ENCODE measurements at places on chromosomes 2 and 18.
A peak's percentile ranks its signal among the peaks of the same experiment; 100 is the strongest.

DNA sequence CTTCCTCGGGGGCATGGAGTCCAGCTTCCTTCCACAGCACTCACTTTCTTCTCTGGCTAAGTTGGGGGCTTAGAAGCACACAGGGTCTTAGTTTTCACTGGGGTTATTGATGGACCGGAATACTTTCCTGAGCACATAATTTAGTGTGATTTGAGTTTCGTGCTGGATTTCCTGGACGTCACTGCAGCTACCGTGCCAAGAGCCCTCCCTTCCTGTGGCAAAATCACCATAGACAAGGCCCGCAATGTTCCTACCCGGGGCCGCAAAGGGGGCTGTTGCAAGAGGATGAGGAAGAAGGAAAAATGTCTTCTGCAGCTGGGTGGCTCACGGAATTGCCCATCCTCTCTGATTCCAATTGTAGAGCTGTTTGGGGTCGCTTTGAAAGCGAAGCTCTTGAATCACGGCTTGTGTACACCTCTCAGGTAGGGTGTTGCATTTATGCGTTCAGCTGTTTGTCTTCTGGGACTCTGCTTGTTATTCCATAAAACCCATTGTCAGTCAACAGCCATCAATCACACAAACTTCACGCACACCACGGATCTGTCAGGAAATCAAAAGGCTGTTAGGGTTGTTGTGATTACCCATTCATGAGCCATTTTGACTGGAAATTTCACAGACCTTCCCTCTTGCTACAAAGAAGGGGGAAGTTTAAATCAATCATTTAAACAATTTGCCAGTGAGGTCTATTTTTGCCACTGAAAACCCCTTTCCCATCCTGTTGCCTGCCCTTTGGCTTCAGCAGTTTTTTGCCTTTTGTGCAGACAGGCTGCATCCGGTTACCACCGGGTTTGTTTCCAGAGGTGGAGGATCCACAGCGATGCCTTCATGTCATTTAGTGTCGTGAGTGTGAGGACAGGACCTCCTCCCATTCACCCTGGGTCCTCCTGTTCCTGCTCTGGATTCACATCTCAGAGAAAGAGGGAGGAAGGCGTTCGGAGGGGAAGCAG is 36.0 kb downstream of the SMIM21 start:
- DNase-seq: no peak

GRCh38 chr2:140249821-140250220 is 1469.6 kb upstream of the NXPH2 start:
- no peak for DNase-seq

DNA sequence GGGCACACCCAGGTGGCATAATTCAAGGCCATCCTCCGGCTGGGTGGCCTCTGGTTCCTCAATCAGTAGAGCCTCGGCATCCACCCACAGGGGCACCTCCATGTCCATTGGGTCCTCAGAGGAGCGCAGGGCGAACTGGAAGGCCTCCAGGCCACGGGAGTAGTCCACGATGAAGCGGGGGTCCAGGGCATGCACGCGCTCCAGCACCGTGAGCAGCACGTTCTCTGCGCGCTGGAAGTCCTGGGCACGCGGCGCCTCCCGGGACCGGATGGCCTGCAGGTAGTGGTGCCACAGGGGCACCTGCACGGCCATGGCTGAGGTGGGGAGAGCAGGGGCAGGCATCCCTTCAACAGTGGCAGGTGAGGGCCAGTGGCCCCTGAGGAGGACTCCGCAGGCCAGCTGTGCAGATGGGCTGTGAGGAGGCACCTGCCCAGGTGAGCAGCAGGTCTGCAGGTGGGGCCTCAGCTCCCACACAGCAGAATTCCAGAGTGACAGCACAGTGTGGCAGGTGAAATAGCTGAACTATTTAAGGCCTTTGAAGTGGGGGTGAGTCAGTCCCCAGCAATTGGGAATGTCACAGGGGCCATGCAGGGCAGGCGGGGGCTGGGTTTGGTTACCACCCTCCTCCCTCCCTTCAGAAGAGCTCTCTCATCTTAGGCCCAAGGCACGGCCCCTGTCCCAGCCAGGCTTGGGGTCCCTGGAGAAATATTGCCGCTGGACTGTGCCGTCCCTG is at the start of gene MAB21L4:
Gene MAB21L4 (minus strand): TSS at position 501 of the 733 bp plus-strand sequence. CDS start 159 bp downstream, at position 342.
- DNase-seq: no peak

DNA sequence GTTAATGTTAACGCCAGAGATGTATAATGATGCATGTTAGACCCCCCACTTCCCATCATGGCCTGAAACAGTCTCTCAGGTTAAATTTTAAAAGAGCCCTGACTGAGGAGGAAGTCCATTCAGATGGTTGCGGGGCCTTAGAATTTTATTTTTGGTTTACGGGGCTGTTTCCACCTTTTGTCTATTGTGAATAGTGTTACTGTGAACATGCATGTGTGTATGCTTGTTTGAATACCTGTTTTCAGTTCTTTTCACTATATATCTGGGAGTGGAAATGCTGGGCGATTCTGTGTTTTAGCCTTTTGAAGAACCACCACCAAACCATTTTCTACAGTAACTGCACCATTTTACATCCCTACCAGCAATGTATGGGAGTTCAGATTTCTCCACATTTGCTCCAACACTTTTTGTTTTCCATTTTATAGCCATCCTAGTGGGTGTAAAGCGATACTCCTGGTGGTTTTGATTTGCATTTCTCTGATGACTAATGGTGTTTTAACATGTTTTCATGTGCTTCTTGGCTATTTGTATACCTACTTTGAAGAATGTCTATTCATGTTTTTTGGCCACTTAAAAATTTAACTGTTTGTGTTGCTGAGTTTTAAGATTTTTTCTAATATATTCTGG is 133.0 kb downstream of the MYO3B start:
- DNase-seq: no peak

- DNase-seq: no peak
Measured at GRCh38 chr18:9637036-9637767, 22.8 kb upstream of the PPP4R1 start.

DNA sequence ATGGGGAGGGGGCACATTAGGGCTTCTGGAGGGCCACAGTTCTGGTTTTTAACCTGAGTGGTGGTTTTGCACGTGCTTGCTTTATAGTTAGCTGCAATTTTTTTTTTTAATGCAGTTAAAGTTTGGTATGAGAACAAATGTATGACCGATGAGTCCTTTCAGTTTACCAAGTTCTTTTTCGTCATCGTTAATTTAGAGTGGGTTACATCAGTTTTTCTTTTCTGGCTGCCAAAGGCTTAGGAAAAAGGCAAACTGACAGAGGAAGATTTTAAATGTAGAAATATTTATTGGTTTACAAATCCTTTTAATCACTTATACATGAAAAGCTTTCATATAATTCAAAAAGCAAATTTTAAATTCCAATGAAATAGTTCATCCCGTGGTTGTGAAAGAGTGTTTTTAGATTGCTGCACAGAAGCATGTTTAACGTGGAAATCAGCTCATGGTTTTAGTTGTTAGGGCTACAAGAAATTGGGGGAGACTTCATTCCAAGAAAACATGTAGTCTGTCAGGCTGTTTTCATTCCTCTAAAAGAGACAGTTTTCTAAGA is 82.9 kb downstream of the MSH2 start:
- DNase-seq: no peak

DNA sequence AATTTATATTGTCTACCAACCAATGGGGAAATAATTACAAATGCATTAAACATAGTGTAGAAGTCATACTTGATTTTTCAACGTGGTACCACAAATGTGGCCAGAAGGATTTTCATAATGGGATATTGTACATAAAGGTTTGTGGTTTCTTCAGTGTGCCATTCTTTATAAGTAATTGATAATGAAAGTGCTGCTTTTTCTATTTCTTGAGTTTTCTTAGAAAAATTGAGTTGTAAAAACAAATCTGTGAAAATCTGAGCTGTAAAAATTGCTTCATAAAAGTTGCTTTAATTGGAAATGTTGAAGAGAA is 103.6 kb downstream of the KYNU start:
- DNase-seq: no peak

- peak; percentile 52 for DNase-seq
Measured at GRCh38 chr2:147845411-147845971, 662 bp downstream of the ACVR2A start.

DNA sequence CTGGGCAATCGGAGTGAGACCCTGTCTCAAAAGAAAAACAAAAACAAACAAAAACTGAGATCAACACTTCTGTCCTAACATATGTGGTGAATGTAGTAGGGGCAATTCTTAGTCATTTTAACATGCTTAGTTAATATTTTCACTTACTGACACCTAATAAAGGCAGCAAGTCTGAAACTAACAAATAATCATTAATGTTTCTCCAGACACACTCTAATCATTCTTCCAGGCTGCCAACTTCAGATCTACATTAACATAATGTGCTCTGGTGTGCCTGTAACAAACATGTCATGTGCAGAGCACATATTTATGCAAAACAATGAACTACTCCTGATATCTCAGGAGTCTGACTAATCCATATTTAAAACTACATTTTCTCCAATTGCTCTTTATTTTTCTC is 6.0 kb downstream of the KRCC1 start:
- no peak for DNase-seq

GRCh38 chr18:67515942-67516538 is 480 bp downstream of the DSEL start:
- peak; percentile 62 for DNase-seq

- no peak for DNase-seq
Measured at GRCh38 chr2:167187978-167188967, 300.0 kb downstream of the XIRP2 start.

- DNase-seq: no peak
Measured at GRCh38 chr18:60406721-60407120, 34.1 kb upstream of the MC4R start.

DNA sequence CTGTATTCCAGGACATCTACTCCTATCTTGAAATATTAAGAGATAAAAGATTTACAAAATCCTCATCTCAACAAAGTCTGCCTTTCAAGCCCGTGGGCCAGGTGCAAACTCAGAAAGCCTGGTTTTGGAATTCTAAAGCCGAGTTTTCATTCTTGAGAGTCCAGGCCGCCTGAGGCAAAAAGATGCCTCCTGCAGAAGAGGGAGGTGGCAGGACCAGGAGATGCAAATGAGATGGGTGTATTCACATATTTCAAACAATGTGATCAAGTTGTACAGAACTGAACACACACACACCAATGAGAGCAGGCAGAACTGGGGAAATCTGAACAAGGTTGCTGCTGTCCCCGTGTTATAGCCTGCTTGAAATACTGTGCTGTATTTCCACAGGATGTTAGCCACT is 7.7 kb upstream of the HS6ST1 start:
- no peak for DNase-seq

DNA sequence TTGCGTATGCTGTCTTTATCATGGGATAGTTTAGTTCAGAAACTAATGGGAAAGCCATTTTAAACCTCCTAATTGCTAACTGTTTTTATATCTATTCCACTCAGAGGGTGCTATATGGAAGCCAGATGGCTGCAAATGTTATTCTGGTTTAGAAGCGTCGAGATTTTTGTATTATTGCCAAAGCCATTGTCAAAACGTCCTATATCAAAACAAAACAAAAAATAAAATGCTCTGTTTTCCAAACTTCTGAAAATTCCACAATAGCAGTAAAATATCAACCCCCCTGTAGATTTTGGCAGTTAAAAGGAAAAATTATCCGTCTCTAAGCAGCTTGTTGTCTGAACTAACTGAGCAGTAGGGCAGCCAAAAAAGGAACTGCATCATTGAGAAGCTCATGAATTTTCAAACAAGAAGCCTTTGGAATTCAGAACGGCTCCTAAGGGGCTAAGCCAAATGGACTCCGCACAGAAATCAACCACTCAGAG is 195.4 kb upstream of the CWC22 start:
- no peak for DNase-seq

GRCh38 chr2:28232295-28232694 is 160.4 kb upstream of the FOSL2 start:
- DNase-seq: no peak

DNA sequence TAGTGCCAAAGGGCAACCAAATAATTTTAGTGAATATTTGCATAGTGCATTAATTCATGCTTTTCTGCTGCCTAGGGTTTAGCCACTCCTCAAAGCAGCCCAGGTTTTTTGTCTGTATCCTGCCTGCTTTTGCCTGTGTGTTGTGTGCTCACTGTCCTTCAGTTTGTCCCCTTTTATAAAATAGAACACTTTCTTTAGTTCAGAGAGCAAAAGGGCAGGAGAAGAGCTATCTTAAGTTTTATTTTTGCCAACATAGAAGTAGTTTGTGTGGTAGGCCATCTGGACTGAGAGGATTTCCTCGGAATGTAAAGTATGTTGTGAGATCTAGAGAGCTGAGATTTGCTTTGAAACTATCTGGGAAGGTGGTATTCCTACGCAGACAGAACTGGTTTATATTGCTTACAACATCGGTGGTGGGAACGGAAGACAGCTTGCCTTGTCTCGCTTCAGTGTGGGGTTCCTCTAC is 64.9 kb downstream of the EML4 start:
- no peak for DNase-seq

- peak; percentile 45 for DNase-seq
Measured at GRCh38 chr2:240595381-240596079, 9.0 kb downstream of the CAPN10 start.

DNA sequence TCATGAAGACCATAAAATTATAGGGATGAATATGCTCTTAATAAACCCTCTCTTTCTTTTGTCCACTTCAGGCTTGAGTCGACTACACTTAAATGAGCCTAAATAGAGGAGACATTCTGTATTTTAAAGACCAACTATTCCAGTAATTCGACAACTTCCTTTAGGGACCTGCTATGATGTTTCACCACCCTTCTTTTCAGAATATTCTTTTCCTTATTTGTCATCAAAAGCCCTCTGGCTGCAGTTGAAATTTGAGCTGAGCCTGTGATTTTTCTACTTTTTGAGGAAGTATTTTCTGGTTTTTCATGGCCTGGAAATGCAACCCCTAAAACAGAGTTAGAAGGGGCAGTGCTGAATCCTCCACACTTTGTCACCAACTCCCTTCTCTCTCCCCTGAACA is 287.0 kb downstream of the EPHA4 start:
- no peak for DNase-seq

DNA sequence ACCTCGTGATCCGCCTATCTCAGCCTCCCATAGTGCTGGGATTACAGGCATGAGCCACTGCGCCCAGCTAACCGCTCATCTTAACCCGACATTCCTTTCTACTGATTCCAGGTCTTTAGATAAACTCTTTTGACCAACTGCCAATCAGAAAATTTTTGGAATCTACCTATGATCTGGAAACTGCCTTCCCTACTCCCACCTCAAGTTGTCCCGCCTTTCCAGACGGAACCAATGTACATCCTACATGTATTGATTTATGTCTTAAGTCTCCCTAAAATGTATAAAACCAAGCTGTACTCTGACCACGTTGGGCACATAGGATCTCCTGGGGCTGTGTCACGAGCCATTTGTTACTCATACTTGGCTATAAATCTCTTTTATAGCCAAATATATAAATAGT is 3.2 kb upstream of the NEU2 start:
- DNase-seq: no peak

DNA sequence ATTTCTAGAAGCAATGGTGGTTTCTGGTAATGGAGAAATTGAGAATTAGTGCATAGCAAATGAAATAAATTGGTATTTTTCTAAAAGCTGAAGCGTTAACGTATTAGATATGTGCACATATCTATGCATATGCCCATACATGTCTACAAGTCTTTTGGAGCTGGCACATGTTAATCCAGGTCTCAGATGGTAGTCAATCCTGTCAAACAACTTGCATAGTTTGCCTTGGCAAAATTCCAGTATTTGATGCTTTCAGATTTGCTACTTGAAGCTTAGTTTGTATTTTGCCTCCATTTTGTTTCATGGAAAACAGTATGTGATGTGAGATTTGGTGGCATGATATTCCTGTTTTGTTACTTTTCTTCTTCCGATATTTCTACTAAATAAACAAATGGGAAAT is 304.6 kb downstream of the PARD3B start:
- DNase-seq: no peak

All from CD4-positive, alpha-beta T cell treated with Interleukin-12 subunit alpha and Interleukin-12 subunit beta, for 1 hour (primary cell).